ENCODE measurements at places on chromosomes 4 and X. TPM values are rescaled to one million over a fixed set of nuclear protein-coding genes. Genes with fewer than 3 reads are reported as not detected.

DNA sequence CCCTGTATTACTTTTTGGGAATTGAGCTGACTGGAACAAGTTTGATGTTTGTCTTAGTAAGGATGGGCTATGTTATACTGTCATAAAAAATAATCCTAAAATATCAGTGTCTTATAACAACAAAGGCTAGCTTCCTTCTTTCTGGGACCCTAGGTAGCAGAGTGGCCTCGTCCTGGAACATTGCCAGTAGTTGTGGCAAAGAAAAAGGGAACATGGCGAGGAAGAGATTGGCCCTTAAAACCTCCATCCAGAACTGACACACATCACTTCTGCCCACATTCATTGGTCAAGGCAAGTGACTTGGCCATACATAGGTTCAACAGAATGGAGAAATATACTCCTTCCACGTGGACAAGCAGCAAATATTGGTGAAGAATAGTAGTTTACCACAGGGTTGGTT lies 287.9 kb downstream of the PPP1R2C start:
- DNase-seq = no peak

DNA sequence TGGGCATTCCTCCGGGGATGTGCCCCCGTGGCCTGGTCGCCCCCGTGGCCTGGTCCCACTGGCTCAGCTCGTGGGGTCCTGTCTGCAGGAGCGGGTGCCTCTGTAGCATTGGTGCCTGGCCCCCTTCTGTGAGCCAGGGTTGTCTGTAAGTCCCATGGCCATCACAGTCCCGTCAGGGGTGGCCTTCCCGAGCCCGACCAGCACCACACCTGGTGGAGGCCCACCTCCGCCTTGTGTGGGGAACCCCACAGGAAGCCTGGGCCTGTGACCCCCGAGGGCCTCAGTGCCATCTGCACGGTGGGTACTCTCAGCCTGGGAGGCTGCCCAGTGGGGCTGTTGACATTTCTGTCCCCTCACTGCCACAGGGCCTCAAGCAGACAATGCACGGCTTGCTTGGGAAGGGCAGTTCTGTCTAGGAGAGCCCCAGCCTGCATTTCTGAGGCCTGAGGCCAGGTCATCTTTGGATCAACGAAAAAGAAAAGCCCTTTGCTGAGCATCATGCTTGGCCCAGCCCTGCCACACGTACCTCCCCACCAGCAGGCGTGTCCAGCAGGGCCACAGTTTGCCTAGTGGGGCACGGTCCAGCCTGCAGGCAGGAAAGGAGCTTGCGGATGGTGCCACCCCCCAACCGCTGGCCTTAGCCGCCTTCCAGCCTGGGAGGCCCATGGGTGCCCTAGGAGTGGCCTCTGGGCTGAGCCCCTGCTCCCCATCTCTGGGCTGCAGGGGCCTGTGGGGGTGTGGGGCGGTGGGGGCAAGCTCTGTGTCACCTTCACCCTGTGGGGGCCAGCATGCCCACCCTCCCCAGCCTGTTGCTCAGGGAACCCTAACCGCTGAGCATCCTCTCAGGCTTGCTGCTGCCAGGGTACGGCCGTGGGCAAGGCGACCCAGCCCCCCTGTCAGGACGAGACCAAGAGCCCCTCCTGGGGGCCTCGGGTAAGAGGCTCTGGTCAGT lies 23.2 kb downstream of the NKX1-1 start:
- DNase-seq = no peak

- DNase-seq = no peak
Observed at GRCh38 chrX:125382148-125382628, 62.5 kb downstream of the TEX13C start.

- DNase-seq = no peak
Observed at GRCh38 chrX:20487227-20487626, 220.5 kb upstream of the RPS6KA3 start.

DNA sequence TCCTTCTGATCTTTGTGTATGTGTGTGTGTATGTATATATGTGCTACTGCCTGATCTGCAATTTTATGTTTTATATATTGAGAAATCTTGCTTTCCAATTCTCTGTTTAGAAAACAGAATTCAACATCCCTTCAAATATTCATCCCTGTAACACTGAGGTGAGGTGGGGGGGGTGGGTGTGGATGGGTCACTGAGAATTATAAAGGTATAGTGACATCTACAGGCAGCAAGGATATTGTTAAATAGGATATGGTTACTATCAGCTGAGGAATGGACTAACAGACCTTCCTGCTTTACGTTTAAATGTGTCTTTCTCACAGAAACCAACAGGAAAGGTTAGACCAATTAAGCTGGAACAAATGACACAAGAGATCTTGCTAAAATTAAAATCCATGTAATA lies 19.0 kb upstream of the MAGEB2 start:
- DNase-seq = no peak

DNA sequence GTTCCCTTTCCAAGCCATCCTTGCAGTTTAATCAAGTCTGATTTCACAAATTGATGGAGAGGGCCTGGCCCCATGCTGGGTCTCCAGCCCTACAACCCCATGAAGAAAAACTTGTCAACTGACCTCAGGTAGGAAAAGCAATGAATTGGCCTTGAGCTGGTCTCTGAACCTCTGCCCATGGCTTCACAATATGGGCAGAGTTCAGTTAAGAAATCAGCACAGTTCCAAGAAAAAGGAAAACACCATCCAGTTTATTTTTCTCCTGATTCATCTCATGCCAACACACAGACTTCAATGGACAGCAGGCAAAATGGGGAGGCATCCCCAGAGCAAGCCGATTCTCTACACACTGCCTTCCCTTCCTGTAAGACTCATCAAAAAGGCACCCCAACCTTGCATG lies 3.3 kb downstream of the RIPPLY1 start:
- no peak for DNase-seq

GRCh38 chrX:11509786-11510185 lies 155.9 kb downstream of the ARHGAP6 start:
- no peak for DNase-seq

The C4orf50 gene
- not detected for total RNA-seq

The CHRDL1 gene
- 4.1 TPM for total RNA-seq

The NPFFR2 gene
- not detected for total RNA-seq

The BRS3 gene
- not detected for total RNA-seq

The GPC3 gene
- 5.9 TPM for total RNA-seq

The F8A1 gene
- 17.4 TPM for total RNA-seq

Data from Peyer's patch (tissue), 4 donors.